SJSA1 (cell line): ENCODE measurements at places on chromosomes 12 and 14.

- H3K27me3 ChIP-seq: no peaks in the 10 kb centered on the region
- DNase-seq: no peak
- H3K4me1 ChIP-seq: no peaks in the 10 kb centered on the region
- H3K36me3 ChIP-seq: no peaks in the 10 kb centered on the region
- H3K4me3 ChIP-seq: no peak overlapping the region
These were observed 140.4 kb upstream of the GZMB start for GRCh38 chr14:24774187-24774915.

DNA sequence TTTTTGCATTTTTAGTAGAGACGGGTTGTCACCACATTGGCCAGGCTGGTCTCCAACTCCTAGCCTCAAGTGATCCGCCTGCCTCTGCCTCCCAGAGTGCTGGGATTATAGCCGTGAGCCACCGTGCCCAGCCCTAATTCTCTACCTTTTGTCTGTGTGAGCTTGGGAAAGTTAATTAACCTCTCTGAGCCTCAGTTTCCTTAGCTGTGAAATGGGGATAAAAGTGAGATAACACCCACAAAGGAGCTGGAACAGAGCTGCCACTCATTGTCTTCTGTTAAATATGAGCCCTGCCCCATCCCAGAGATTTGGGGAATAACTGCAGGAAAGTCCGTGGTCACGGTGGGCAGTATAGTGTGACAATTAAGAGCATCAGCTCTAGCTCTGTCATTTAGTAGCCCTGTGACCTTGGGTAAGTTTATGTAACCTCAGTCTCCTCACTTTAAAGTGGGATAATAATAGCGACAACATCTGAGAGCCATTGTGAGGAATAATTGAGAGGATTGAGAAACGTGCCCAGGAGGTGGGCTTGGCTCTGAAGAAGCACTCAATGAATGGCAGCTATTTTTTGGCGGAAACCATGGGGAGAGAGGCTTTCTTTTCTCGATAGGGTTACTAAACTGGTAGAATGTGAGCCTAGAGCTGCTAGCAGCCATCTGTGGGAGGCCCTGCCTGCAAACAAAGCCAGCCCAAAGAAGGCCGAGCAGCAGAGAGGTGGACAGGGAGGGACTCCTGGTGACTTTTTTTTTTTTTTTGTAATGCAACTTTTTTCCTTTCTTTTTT lies 60.8 kb upstream of the MED13L start:
- DNase-seq: no peak
- H3K4me1 ChIP-seq: peaks cover 11% of the 10 kb centered on the region
- H3K4me3 ChIP-seq: no peak overlapping the region
- no peak overlapping the region for H3K27ac ChIP-seq
- no peaks in the 10 kb centered on the region for H3K27me3 ChIP-seq
- H3K36me3 ChIP-seq: no peaks in the 10 kb centered on the region

- no peak for DNase-seq
- H3K27me3 ChIP-seq: no peaks in the 10 kb centered on the region
- peaks cover 20% of the 10 kb centered on the region for H3K4me1 ChIP-seq
- no peaks in the 10 kb centered on the region for H3K36me3 ChIP-seq
- H3K27ac ChIP-seq: no peak overlapping the region
These were observed 22.6 kb upstream of the PTGR2 start for GRCh38 chr14:73829071-73829470.

DNA sequence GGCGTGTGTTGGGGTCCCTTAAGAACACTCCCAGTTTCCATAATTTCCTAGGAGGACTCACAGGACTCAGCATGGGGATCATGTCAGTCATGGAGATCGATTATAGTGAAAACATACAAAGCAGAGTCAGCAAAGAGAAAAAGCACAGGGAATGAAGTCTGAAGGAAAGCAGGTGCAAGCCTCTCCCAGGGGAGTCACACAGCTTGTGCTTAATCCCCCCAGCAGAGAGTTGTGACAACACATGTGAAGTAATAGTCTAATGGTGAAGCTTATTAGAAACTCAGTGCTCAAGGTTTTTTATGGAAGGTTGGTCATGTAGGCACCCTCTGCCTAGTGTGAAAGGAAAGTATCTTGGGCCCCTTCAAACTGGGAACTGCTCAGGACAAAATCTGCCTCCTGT lies 149.0 kb upstream of the SEL1L start:
- no peaks in the 10 kb centered on the region for H3K36me3 ChIP-seq
- H3K4me1 ChIP-seq: no peaks in the 10 kb centered on the region
- H3K4me3 ChIP-seq: no peak overlapping the region

GRCh38 chr12:7156259-7157197 lies 26.4 kb downstream of the CLSTN3 start:
- no peak overlapping the region for H3K4me3 ChIP-seq
- no peak for DNase-seq
- no peaks in the 10 kb centered on the region for H3K36me3 ChIP-seq
- no peaks in the 10 kb centered on the region for H3K27me3 ChIP-seq
- H3K27ac ChIP-seq: no peak overlapping the region

DNA sequence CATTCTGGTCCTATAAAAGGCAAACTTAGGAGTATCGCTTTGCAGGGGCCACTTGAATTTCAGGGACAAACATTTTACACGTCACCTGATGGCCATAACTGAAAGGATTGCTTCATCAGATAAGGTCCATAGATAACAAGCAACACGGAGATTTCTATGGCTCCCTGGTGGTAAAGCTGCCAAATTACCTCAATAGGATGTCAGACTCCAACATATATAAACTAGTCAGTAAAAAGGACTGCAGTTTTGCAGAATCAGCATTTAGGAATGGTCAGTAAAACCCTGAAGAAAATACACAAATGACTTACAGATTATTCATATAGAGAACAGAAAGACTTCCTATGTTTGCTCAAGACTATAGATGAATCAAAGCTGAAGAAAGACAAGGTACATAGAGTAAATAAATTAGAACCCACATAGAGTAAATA lies 66.1 kb upstream of the GRIP1 start:
- no peak overlapping the region for H3K27ac ChIP-seq
- H3K27me3 ChIP-seq: no peaks in the 10 kb centered on the region
- no peak overlapping the region for H3K4me3 ChIP-seq
- H3K36me3 ChIP-seq: no peaks in the 10 kb centered on the region

DNA sequence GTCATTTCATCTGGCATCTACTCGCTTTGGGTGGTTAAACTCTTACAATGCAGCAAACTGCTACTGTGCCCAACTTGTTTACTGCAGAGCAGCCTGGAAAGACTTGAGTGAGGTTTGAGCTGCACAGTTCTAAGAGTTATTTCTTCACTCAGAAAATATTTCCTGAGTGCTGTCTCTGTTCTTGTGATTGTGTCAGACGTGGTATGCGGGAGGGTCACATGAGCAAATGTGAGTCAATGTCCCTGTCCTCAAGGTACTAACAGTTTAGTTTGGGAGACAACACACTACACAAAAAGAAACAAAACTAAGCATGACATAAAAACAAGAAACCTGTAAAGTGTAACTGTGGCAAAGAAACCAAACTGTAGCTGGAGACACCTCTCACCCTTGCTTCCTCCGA lies 32.4 kb downstream of the FLVCR2 start:
- H3K36me3 ChIP-seq: no peaks in the 10 kb centered on the region
- H3K4me1 ChIP-seq: no peaks in the 10 kb centered on the region
- 0 out of 2 replicates have a peak, but pooled peaks cover 3% of the 10 kb centered on the region for H3K27me3 ChIP-seq
- DNase-seq: no peak

DNA sequence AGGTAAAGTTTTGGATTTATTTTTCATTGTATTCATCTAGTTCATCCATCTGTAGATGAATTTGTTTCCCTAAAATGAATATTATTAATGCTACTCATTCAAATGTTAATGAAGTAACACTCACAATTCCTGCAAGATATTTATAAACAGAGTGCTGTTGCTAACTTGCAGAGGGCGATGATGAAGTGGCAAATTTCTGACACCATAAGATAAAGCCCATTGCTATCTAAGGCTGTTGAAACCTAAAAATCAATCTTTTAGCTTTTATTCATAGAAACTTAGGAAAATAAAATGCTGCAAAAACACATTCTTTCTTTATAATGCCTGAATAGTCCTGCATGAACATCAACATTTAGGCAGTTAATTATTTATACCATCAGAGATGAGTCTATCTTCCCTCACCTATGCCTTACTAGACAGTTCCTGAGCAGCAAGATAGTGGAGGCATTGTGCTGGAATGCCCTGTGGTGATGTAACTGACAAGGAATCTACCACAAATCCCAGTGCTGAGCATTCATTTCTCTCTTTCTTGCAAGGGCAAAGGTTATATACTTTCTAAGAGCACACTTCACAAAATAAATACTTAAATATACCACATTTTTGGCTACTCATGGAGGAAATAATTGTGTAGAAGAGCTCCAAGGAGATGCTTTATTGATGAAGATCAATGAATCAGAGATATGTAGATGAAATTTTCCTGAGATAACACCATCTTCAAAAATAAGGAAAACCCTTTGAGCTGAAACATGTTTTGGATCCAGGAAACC lies 57.6 kb downstream of the LMNTD1 start:
- H3K36me3 ChIP-seq: no peaks in the 10 kb centered on the region
- DNase-seq: peak; percentile 48
- H3K4me3 ChIP-seq: no peak overlapping the region
- no peaks in the 10 kb centered on the region for H3K27me3 ChIP-seq
- H3K27ac ChIP-seq: peak overlapping the region; percentile 49

DNA sequence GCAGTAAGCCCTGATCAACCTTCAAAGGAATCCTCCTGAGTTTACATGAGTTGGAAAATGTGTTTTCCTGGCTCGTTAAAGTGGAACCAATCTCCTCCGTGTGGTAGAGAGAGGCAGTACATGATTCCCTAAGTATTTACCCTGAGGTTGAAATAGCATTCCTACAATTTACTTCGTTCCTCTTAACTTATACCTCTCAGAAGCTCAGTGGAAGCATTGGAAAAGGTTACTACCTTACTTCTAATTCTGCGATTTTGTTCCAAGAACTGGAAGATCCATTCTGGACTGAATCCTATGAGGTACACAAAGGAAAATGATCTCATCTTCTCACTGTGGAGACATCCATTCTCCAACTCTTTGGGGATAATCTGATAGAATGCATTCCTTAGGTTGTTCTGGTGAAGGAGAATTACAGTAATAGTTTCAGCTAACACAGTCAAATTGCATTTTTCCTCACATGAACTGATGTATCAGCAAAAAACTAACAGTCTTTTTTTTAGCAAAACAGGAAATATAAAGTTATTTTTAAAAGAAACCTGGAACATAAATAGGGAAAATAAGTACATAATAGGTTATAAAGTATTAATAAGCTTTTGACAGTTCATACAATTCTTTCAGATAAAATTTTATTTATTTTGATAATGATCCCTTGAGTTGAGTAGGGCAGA lies 475.6 kb downstream of the PDZRN4 start:
- no peaks in the 10 kb centered on the region for H3K36me3 ChIP-seq
- no peak overlapping the region for H3K27ac ChIP-seq
- DNase-seq: no peak

GRCh38 chr12:54030889-54031471 lies 1.9 kb upstream of the HOXC5 start:
- DNase-seq: no peak
- H3K4me3 ChIP-seq: no peak overlapping the region
- H3K27ac ChIP-seq: no peak overlapping the region
- peaks cover 56% of the 10 kb centered on the region for H3K36me3 ChIP-seq
- H3K4me1 ChIP-seq: no peaks in the 10 kb centered on the region
- no peaks in the 10 kb centered on the region for H3K27me3 ChIP-seq

- no peak overlapping the region for H3K4me3 ChIP-seq
- H3K27me3 ChIP-seq: no peaks in the 10 kb centered on the region
- DNase-seq: no peak
- H3K4me1 ChIP-seq: no peaks in the 10 kb centered on the region
- no peak overlapping the region for H3K27ac ChIP-seq
These were observed 349.1 kb upstream of the CCDC196 start for GRCh38 chr14:66137081-66137480.

- H3K4me1 ChIP-seq: no peaks in the 10 kb centered on the region
- H3K4me3 ChIP-seq: no peak overlapping the region
- no peak overlapping the region for H3K27ac ChIP-seq
- DNase-seq: peak; percentile 13
- no peaks in the 10 kb centered on the region for H3K36me3 ChIP-seq
- peaks cover 53% of the 10 kb centered on the region for H3K27me3 ChIP-seq
These were observed 7.3 kb downstream of the KRT73 start for GRCh38 chr12:52611080-52611468.

DNA sequence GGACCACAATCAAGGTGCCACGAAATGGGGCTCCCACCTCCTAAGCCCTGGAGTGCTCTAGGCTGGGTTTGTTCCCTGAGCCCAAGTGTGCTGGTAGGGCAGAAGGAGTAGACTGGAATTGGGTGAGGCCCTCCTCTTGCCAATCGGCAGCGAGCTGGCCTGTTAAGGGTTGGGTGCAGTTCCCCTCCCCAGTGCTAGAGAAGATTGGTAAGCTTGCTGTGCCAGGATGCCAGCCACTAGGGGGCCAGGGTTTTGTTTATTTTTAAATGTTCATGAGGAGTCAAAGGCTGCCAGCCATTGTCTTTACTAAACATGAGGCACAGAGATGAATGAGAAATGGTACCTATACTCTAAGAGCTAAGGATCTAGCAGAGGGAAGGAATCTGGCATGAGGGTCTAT lies 79.7 kb downstream of the SPTB start:
- H3K27ac ChIP-seq: no peak overlapping the region
- no peak overlapping the region for H3K4me3 ChIP-seq
- peaks cover 14% of the 10 kb centered on the region for H3K4me1 ChIP-seq
- no peaks in the 10 kb centered on the region for H3K27me3 ChIP-seq
- peak; percentile 72 for DNase-seq
- no peaks in the 10 kb centered on the region for H3K36me3 ChIP-seq

GRCh38 chr14:31785574-31785973 lies 224.4 kb downstream of the NUBPL start:
- no peak for DNase-seq
- no peak overlapping the region for H3K4me3 ChIP-seq
- no peaks in the 10 kb centered on the region for H3K4me1 ChIP-seq
- H3K27me3 ChIP-seq: no peaks in the 10 kb centered on the region
- H3K36me3 ChIP-seq: no peaks in the 10 kb centered on the region
- no peak overlapping the region for H3K27ac ChIP-seq

GRCh38 chr12:131057211-131057721 lies 103.6 kb downstream of the ADGRD1 start:
- DNase-seq: peak; percentile 27
- H3K27me3 ChIP-seq: no peaks in the 10 kb centered on the region
- H3K36me3 ChIP-seq: no peaks in the 10 kb centered on the region
- H3K4me3 ChIP-seq: no peak overlapping the region
- H3K4me1 ChIP-seq: no peaks in the 10 kb centered on the region
- no peak overlapping the region for H3K27ac ChIP-seq
